ENCODE measurements at places on chromosomes 7 and 10.

- no peak for DNase-seq
Observed at GRCh38 chr10:51838471-51838870, 139.1 kb upstream of the CSTF2T start.

DNA sequence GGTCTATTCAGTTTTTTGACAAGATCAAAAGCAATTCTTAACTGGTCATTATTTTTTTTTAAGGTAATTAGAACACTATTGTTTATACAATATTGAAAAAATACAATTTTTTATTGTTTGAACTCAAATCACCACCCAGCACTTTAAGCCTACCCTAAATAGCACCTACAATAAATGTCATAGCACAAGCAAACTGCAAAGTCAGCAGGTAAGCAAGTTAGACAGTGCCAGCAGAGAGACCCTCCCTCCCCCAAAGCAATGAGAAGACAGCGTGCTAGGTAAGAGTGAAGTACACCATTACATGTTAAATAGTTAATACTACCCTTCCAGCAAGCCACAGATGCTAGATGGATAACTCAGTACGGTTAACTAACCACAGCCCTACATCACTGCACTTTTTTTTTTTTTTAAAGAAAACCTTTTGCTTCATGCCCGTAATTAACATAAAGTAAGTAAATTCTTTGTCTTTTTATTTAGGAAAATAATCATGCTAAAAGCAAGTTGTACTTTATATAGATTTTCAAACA is 120.0 kb downstream of the UBE2H start:
- DNase-seq, result no peak

DNA sequence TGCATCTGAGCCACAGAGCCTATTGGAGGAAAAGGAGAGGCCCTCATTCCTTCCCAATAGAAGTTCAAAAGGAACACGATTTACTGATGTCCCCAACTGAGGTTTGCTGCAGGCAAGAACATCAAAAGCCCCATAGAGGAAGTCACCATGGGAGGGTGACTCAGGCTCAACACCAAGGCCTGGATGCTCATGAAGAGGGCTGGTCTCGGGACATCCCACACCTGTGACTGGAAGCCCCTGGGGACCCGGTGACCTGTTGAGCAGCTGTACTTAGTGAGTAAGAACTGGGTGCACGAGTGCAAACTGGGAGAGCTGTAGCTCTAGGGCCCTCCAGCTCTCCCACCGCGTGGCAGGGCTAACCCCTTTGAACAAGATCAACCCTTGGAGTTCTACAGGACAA is 38.0 kb downstream of the CYTH3 start:
- no peak for DNase-seq

- no peak for DNase-seq
Observed at GRCh38 chr7:100396421-100396982, 23.2 kb downstream of the PILRA start.

DNA sequence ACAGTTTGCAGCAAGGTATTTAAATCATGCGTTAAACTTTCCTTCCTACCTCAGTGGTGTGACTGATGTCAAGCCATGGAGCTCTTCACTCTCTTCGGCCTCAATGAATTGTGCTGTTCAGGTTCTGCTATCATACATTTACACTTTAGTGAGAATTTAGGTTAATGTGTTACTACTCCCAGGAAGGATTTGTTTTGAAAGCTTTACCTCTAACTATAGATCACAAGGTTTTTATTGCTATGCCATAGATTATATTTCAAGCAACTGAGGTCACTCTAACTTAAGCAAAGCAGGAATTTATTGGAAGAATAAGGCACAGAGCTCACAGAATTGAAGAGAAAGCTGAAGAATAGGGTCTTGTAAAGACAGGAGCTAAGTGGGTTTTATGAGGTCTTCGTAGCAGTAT is 11.0 kb upstream of the ADD3 start:
- DNase-seq, result no peak

GRCh38 chr7:36874041-36874440 is 149.7 kb upstream of the AOAH start:
- DNase-seq, result no peak

DNA sequence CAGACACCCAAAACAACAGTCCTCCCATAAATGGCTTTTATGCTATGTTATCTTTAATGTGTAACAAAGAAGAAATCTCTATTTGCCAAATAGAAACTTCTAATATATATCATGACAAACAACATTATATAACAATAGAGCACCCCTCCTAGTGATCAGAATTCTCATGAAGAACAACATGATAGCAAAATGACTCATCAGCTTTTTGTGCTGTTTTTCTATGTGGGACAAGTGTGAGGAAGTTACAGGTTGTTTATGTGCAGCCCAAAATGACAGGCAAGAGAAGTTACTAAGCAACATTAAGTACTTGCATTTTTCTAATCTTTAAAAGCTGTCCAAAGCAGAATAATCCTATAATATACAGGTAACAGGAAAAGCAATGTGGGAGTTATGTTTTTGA is 7.7 kb downstream of the DGKB start:
- DNase-seq, result peak; percentile 43

- no peak for DNase-seq
Observed at GRCh38 chr7:132112657-132113056, 463.6 kb downstream of the PLXNA4 start.

DNA sequence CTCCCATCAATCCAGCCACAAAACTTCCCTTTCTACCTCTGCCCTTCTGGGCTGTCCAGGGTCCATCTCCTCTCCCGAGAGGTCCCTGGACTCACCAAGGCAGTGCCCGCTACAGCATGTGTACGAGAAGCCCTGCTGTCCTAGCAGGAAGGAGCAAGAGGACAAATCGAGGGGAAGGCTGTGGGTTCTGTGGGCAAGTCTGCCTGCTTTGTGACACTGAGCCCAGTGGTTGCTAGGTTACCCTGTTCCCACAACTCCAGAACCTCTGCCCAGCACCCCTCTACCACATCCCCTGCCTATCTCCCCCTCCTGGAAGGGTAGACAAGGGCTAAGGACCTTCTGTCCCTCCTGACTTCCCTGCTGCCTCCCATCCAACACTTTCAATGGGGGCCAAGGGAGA is at the start of gene TBATA:
Gene TBATA, minus strand, starts transcription at position 188 of the 400 bp plus-strand sequence. CDS start 1,998 bp downstream, outside the sequence.
- DNase-seq, result no peak

DNA sequence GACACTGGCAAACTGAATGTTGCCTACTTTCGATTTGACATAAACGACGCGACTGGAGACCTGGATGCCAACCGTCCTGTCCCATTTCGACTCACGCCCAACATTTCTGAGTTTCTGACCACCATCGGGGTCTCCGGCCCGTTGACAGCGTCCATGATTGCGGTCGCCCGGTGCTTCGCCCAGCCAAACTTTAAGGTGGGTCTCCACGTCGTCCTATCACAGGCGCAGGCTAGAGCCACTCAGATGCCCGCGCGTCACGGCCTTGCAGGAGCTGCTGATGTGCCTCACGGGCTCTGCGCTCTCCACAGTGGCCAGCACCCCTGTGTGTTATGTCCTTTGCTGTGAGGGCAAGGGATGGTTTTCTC is 132.6 kb downstream of the SMURF1 start:
- no peak for DNase-seq

DNA sequence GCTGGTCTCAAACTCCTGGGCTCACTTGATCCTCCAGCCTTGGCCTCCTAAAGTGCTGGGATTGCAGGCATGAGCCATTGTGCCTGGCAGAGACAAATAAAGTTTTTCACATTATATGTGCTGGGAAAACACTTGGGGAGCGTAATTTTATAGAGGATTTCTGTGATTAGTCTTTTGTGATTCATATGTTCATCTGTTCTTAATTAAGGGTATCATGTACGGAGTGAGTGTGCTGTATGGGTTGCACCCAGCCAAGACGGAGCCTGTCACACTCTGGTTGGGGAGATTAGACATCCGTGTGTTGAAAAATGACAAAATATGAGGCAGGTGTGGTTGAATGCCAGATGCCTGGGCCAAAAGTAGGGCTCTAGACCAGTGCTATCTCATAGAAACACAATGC is 10.3 kb downstream of the ADRB1 start:
- no peak for DNase-seq

GRCh38 chr10:33661580-33662336 is 327.3 kb upstream of the NRP1 start:
- DNase-seq, result peak; percentile 31

- no peak for DNase-seq
Observed at GRCh38 chr7:88377434-88377833, 70.7 kb upstream of the STEAP4 start.

DNA sequence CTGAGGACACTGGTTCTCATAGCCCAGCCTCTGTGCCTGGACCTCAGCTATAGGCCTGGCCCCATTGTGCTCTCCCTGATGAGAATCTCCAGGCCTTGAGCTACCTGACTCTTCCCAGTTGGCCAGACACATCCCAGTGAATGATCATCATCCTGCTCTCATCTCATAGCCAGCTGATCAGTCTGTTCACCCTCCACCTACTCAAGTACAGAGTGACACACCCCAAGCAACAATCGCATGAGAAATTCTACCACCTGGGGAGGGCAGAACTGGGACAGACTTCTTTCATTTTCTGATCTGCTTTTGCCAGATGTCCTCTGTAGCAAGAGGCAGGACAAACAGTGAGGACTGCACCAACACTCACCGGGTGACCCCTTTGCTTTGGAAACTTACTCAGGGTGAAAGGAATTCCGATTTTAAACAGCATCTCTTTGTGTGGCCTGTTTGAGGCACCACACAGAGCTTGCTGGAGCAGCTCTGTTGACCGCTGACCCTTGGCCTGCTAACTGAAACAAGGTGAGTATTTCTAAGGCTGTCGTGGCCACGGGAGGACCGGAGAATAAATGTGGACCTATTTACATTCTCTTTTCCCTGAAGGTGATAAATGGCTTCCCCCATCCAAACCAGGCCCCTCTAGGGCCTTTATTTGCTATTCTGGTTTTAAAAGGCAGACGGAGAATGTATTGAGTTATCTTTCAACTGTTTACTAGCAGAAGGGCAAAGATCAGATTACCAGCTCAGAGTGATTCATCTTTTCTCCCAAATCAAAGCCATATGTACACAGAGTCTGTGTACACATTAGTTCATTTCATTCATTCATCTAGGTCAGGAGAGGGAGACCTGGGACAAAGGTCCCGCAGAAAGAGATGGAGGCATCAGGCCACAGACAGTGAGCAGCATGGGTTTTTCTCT is 181.4 kb upstream of the TNS3 start:
- peak; percentile 98 for DNase-seq

- no peak for DNase-seq
Observed at GRCh38 chr7:130943336-130943901, 209.4 kb upstream of the KLF14 start.

- DNase-seq, result no peak
Observed at GRCh38 chr7:150311711-150312110, 11.4 kb upstream of the LRRC61 start.

DNA sequence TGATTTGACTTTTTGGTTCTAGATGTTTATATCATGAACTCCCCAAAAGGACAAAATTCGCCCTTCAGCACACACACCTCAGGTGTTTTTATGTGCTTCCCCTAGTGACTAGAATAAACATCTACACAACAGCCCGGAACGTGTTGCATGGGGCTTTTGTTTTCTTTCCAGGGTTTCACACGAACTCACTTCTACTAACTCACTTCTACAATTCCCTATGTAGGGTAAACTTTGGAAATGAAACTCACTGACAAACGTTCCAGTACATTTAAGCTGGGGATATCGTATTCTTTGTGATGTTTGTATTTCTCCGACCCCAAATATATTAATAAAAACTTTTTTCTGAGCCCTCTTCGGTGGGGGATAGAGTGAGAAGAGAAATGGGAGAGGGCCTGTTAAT is 1.4 kb downstream of the TRA2A start:
- peak; percentile 57 for DNase-seq

GRCh38 chr7:143280566-143280965 is 4.2 kb upstream of the TMEM139 start:
- no peak for DNase-seq

DNA sequence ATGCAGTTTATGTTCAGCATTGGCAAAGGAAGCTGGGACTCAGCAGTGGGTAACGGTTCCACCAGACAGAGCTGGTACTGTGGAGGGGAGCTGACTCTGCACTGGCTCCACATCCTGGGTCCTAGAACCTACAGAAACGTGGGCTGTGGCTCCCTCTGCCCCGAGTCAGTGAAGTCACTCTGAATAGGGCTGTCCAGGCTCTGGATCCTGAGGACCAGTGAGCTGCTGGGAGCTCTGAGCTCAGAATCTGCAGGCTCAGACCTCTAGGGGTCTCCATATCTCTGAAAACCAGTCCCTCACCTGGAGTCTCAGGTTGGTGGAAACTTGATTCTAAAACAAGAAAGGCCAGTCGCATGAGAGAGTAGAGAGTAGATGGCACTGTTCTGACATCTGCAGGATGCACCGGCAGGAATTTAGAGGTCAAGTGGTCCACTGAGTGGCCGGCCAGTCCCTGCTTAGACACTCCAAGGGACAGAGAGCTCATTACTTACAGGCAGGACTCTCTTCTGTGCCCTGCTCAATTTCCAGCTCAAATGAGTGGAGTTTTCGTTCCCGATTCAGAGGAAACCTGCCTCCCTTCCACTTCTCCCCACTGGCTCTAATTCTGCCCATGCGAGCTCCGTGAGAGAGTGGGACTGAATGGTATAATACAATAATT is 18.6 kb downstream of the NPFFR1 start:
- no peak for DNase-seq

DNA sequence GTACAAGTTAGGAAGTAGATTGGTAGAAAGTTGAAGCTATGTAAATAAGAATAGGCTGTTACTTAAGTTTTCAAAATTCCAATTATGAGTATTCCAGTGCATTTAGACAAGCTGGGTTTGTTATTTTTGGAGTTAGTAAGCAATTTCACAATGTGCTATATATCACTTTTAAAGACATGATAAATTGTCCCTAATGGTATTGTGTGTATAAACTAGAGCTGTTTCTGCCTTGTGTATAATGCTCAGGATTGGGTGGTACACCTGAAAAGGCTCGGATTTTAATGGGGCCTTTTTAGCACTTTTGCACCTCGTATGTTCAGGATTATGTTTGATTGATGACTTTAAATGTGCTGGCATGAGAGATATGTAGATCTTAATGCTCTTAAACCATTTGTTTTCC is 175.8 kb downstream of the VTI1A start:
- DNase-seq, result no peak

DNA sequence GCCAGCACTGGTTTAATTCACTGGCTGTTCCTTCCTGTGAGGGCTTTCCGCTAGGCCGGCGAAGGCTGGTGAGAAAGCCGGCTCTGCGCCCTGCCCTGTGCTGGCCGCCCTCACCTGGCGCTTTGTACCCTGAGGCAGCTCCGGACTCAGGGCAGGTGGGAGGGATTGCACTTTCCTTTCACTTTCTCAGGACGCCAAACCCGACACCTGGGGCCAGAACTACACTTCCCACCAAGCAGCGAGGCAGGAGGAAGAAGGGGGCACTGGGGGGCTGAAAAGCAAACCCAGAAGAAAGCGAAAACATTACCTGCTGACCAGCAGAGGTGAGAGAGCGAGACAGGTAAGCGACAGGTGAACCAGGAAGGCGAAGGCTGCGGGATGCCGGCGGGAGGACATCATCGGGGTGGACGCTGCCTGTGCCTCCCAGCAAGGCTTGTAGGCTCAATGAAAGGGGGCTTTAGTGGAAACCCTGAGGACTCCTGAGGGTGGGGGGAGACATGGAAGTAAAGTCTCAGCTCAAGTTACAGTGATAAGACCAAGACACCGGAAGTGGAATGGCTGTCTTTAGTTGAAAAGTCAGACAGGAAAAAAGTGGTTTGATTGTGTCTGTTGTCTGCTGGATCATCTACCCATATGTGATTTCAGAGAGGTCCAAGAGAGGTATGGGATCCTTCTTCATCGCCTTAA is at the start of gene RAB19:
Gene RAB19, plus strand, starts transcription at position 181 of the 687 bp plus-strand sequence. CDS start 3,589 bp downstream, outside the sequence.
- DNase-seq, result peak; percentile 42

Data from DMS153 (cell line).